ENCODE measurements at places on chromosomes 7 and 10.

- no peak for DNase-seq
Observed at GRCh38 chr10:66455304-66455703, 470.5 kb upstream of the LRRTM3 start.

- peak; percentile 83 for DNase-seq
Observed at GRCh38 chr7:27199849-27200760, at the start of gene HOXA13. TSS of gene HOXA13 (minus strand) at chr7:27200091. CDS start at chr7:27200077, 14 bp downstream.

- peak; percentile 29 for DNase-seq
Observed at GRCh38 chr10:132065491-132066105, at the start of gene JAKMIP3. TSS of gene JAKMIP3 (plus strand) at chr10:132065946. CDS start at chr10:132104809, 38,863 bp downstream.

GRCh38 chr10:978826-979421, 9.3 kb upstream of the GTPBP4 start:
- DNase-seq, result no peak

DNA sequence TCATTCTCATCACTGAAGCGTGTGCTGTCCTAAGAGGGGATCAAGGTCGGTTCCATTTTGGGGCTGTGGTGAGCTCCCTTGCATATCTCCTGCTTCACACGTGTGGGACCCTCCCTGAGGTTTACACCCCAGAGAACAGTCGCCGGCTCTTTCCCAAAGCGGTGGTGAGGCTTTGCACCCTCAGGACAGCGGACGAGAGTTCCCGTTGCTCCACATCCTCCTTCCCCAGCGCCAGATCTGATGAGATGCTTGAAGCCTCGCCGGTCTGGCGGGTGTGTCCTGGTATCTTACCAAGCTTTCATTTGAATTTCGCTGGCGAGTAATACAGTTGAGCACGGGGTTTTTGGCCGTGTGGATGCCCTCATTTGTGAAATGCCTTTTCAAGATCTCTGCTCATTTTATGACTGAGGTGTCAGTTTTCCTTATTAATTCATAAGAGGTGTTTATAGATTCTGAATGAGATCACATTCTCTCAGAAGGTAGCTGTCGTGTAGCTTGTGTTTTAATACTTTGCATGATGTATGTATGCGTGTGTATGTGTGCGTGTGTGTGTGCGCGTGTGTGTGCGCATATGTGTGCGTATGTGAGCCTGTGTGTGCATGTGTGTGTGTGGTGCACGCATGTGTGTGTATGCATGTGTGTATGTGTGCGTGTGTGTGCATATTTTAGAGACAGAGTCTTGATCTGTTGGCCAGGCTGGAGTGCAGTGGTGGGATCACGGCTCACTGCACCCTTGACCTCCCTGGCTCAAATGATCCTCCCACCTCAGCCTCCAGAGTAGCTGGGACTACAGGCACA, 30.7 kb downstream of the ELFN1 start:
- DNase-seq, result no peak

DNA sequence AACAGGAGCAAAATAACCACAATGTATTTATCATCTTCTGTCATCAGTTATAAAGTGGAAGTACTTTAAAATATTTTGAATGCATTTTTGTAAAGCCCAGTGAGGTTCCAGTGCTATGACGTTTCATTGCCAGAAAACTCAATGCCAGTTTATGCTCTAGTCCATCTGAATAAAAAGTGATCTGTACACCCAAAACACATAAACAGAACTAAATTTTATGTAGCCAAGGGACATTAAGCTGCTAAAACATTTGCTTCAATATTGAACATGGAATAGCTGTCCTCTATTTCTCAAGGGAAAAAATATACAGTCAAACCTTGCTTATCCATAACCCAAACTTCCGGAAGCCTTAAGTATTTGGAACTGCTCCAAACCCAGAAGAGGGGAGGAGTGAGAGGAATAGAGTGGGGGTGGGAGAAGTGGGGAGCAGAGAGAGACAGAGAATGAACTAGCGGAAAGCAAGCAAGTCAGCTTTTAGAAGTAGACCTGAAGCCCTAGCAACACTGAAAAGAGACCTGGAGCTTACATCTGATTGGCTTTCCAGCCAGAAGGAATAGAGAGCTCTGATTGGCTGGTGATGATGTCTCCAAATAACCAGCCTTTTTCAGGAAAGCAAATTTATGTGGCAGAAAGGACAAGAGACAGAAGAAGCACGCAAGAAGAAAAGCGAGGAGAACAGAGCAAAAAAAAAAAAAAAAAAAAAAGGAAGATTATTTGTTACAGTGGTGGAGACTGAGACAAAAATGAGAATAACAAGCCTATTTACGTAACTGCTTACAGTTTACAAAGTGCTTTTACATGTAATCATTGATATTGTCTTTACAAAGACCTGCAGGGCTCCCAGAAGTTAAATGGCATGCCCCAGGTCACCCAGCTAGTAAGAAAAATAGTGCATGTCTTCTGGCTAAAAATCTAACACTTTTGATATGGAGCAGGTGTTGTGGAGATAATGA, 196.0 kb downstream of the RNLS start:
- DNase-seq, result no peak

DNA sequence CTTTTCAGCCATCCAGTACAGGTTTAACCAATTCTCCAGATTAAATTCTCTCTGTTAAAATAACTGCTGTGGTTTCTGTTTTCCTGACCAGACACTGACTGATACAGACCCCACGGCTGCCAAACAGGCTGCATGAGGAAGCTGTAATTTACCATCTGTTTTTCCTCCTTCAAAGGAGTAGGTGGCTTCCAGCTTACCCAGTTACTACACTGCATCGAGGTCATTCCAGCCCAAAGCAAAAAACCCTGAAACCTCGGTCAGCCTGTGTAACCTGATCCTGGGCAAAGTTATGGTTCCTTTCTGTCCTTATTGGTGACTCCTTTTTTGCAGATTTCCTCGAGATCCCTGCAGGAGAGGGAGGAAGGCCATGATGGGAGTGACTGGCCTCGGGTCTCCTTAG, 27.9 kb upstream of the LOXL4 start:
- peak; percentile 30 for DNase-seq

GRCh38 chr7:111031916-111032315, 59.0 kb upstream of the LRRN3 start:
- no peak for DNase-seq

DNA sequence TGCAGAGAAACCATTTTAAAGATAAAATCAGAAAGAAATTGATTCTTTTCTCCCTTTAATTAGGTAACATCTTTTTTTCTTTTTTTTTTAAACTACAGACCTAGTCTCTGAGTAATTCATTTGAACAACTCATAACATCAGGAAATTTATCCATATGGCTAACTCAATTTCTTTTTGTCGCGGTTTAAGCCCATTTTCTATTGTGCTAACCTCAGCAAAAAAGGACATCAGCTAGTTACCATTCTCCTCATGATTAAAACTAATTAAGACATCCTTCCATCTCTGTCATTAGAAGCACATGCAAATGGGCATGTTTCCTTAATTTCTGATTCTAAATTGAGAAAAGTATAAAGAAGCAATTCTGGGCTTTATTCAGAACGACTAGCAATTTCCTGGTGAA, 57.8 kb downstream of the ANK3 start:
- DNase-seq, result no peak

DNA sequence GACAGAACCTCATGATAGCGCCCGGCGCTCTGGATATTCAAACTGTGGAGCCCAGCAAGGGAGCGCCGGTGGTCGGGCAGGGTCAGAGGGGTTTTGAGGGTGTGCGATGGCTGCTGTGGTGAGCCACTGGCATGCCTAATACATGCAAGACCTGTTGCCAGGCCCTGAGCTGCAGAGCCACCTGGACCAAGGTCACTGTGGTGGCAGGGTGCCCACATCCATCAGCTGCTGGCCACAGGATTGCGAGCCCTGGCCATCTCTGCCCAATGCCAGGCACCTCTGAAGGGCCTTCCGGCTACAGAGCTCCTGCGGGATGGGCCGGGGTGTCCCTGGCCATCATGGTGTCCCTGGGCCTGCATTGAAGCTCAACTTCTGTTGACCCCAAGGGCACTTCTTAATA, 123.0 kb upstream of the TNRC18 start:
- no peak for DNase-seq

DNA sequence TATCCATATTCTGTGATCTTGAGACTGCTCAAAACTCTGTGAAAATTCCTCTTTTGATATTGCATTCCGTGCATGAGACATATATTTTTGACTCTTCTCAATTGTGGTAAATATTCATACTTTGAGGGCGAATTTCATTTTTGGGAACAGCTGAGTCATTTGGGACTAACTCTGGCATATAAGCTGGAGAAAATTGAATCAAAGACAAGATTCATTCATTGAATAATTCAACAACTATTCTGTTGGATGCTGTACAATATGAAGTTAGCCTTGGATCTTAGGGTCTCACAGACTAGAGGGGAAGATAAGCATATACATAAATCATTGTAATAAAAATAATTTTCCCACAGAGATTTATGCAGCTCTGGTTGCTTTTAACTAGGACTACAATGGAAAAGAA, 183.2 kb upstream of the NEBL start:
- DNase-seq, result no peak

- peak; percentile 19 for DNase-seq
Observed at GRCh38 chr7:130379532-130379920, 768 bp upstream of the CPA1 start.

DNA sequence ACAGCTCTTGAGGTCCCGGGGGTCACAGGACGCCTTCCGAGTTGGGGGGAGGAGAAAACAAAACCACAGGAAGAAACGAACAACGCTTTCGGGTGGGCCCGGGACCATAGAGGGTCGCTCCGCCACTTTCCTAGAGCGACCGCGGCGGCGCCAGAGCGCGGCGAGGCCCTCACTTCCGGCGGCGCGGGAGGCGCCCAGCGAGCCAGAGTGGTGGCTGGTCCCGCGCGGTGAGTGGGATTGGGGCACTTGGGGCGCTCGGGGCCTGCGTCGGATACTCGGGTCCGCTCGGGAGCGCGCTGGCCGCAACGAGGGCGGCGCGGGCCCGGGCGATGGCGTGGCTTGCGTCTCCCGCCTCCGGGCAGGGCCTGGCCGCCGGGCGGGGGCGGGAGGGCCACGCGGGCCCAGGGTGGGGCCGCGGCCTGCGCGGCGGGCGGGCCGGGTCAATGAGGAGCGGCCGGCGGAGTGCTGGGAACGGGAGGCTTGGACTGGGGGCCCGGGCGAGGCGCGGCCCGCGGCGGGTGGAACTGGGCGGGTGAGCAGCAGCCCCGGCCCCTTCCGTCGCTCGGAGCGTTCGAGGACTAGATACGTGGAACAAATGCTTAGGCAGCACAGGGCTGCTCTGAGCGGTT, at the start of gene ZNF22:
Gene ZNF22 (plus strand): TSS at position 172 of the 629 bp plus-strand sequence. CDS start 2,446 bp downstream, outside the sequence.
- peak; percentile 78 for DNase-seq

DNA sequence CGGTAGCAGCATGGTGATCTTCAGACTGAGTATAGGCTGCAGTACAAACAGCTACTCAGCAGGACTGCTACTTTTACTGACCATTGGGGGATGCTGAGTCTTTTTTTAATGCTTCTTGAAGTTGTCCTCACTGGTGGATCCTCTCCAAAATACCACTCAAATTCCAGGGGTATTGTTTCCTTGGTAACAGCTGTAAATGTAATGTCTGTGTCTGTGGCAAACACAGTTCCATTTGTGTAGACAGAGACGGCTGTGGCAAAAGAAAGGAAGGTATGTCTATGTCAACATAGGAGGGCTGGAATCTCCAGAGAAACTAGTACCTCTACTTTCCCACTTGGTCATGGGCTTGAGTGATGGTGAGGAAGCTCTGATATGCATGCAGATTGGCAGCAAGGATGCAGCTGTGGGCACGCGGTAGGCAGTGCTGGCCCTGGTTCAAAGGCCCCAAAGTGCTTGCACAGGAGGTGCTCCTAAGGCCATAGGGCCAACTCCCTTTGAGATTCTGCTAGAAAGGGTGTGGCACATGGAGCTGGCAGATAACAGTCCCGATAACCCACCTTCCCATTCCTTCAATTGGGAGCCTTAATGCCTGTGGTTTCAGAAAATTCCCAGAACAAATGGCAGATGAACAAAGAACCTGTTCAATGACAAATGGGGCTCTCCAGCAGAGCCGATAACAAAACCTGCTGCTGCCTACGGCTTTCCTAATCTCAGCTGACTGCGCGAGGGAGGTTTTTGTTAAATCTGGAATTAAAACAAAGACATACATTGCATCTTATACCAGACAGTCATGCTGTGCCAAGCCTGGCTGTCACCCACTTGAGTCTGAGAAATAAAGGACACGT, 43.0 kb downstream of the PKD1L1 start:
- DNase-seq, result no peak

GRCh38 chr7:130426564-130426963, 14.3 kb downstream of the CEP41 start:
- no peak for DNase-seq

DNA sequence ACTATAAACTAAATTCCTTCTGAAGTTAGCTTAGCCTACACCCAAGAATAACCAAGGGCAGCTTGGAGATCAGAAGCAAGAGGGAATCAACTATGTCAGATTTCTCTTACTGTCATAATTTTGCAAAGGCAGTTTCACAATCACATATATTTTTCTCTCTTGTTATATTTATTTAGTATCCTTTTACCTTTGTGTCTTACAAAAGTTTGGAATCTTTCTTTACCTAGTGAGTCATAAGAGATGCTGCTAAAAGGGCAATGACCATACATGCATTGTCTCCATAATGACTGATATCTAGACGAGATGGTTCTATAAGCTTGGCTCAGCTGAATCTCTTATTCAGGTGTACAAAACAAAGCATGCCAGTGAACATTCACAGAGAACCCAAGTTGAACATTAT, 61.1 kb downstream of the PPP1R17 start:
- no peak for DNase-seq

GRCh38 chr7:29296421-29296820, 101.8 kb downstream of the CHN2 start:
- DNase-seq, result no peak

DNA sequence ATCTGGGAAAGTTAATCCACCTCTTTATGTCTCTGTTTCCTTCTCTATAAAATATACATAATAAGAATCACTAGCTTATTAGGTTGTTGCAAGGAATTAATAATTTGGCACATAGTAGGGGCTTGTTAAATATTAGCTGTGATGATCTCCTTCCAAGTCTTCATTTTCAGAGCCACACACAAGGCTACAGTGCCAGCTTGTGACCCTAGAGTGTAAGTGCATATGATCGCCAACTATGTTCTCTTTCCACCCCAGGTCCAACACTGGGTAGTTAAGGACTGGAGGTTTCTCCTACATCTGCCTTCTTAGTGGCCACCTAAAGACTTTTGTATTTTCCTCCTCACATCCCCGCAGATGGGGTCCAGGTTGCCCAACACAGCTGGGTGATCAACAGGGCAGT, 17.9 kb upstream of the ACSM6 start:
- DNase-seq, result no peak

DNA sequence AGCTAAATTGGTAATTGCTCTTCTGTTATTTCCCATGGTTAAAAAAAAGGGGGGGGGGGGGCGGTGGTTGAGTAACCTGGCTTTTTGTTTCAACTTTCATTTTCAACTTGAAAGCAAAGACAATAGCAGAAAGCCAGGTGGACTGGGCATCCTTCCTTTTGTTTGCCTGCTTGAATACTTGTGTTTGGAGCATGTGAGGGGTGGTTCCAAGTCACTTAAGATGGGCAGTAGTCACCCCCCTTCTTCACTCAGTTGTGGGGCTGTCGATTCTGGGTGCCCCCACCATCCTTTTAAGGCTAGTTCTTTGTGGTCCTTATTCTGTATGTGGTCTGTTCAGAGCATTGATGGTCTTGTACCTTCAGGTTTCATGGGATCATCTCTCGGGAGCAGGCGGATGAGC, 165.6 kb upstream of the PRR15 start:
- no peak for DNase-seq

Measured in nephron progenitor cell (in vitro differentiated cells).